T-helper 17 cell (primary cell): ENCODE measurements at places on chromosomes 16 and 17. TPM values are rescaled to one million over a fixed set of nuclear protein-coding genes. Genes with fewer than 3 reads are reported as not detected.

The TMEM100 gene
- not detected for total RNA-seq

The HOXB4 gene
- 0.91 TPM for total RNA-seq

The SLFN14 gene
- 7.2 TPM for total RNA-seq

The ANKRD40CL gene
- total RNA-seq, result not detected

The ABCA9 gene
- 0.08 TPM for total RNA-seq

The TVP23A gene
- not detected for total RNA-seq

The SLC5A2 gene
- 1.3 TPM for total RNA-seq

The DNAAF8 gene
- total RNA-seq, result not detected

The SPAG9 gene
- 85.8 TPM for total RNA-seq

The TCAP gene
- total RNA-seq, result 1.5 TPM

The CCL3 gene
- 5.8 TPM for total RNA-seq

The ALDOC gene
- 24.5 TPM for total RNA-seq

The CCT6B gene
- total RNA-seq, result 3.5 TPM

The C16orf92 gene
- total RNA-seq, result not detected

The RGS11 gene
- total RNA-seq, result not detected

The KRTAP9-4 gene
- not detected for total RNA-seq

The CIBAR2 gene
- not detected for total RNA-seq

The AANAT gene
- total RNA-seq, result not detected

The RASL10B gene
- 0.50 TPM for total RNA-seq

The PABPN1L gene
- not detected for total RNA-seq

The RPGRIP1L gene
- 4.1 TPM for total RNA-seq

The DRC7 gene
- not detected for total RNA-seq

The KRTAP3-1 gene
- not detected for total RNA-seq

The KRTAP4-5 gene
- not detected for total RNA-seq

The NR1D1 gene
- total RNA-seq, result 145 TPM

The PPP1R27 gene
- total RNA-seq, result not detected
